Smooth muscle cell of the pulmonary artery (primary cell): ENCODE measurements at places on chromosomes 7 and 10. TPM values are rescaled to one million over a fixed set of nuclear protein-coding genes. Genes with fewer than 3 reads are reported as not detected.

Gene SEMA4G
- total RNA-seq = 2.2 and 3.0 TPM in 2 replicates

Gene PHKG1
- total RNA-seq = 1.3 and 1.8 TPM in 2 replicates

Gene GRM8
- total RNA-seq = 0.13 TPM in 1 of 2 replicates, not detected in the other

Gene ACBD7
- total RNA-seq = 0.83 and 2.9 TPM in 2 replicates

Gene PIP4K2A
- total RNA-seq = 23.2 and 36.0 TPM in 2 replicates

Gene CEP55
- total RNA-seq = 5.5 and 12.3 TPM in 2 replicates

Gene DOCK1
- 68.6 and 78.5 TPM in 2 replicates for total RNA-seq

Gene INA
- 0.33 and 1.3 TPM in 2 replicates for total RNA-seq

Gene LEP
- 0.17 and 8.9 TPM in 2 replicates for total RNA-seq

Gene FAM24B
- 2.2 and 2.7 TPM in 2 replicates for total RNA-seq

Gene CAPZA2
- total RNA-seq = 149 and 170 TPM in 2 replicates

Gene TUBAL3
- total RNA-seq = not detected in 2 replicates

Gene C10orf67
- total RNA-seq = 0.20 TPM in 1 of 2 replicates, not detected in the other

Gene CCDC172
- total RNA-seq = not detected in 2 replicates

Gene VPS50
- 28.0 and 30.9 TPM in 2 replicates for total RNA-seq

Gene ZNF3
- 19.9 and 23.4 TPM in 2 replicates for total RNA-seq

Gene TDRD1
- total RNA-seq = 0.13 and 1.2 TPM in 2 replicates

Gene INHBA
- 67.4 and 92.3 TPM in 2 replicates for total RNA-seq

Gene HIF1AN
- 16.9 and 18.5 TPM in 2 replicates for total RNA-seq

Gene ZCCHC24
- total RNA-seq = 27.8 and 33.8 TPM in 2 replicates

Gene VGF
- total RNA-seq = 0.07 and 0.26 TPM in 2 replicates

Gene ENTPD1
- total RNA-seq = 0.92 and 2.7 TPM in 2 replicates

Gene SPDYE9
- total RNA-seq = not detected in 2 replicates

Gene GHITM
- 172 and 189 TPM in 2 replicates for total RNA-seq

Gene FOXP2
- total RNA-seq = 0.26 and 0.46 TPM in 2 replicates

Gene GTPBP10
- 7.2 and 10.9 TPM in 2 replicates for total RNA-seq

Gene CNNM1
- 0.07 and 0.17 TPM in 2 replicates for total RNA-seq

Gene FAM149B1
- total RNA-seq = 42.3 and 44.6 TPM in 2 replicates

Gene CDK6
- total RNA-seq = 36.5 and 48.9 TPM in 2 replicates

Gene ZC3HAV1L
- total RNA-seq = 17.9 and 23.7 TPM in 2 replicates

Gene SH2B2
- 3.1 and 7.1 TPM in 2 replicates for total RNA-seq

Gene PRTFDC1
- 9.4 and 15.8 TPM in 2 replicates for total RNA-seq
